ENCODE measurements at places on chromosomes 7 and 10.
A peak's percentile ranks its signal among the peaks of the same experiment; 100 is the strongest.

- DNase-seq, result no peak
Measured at GRCh38 chr7:25622695-25623094, 394.4 kb upstream of the NPVF start.

GRCh38 chr7:18455606-18456005, 39.9 kb upstream of the HDAC9 start:
- DNase-seq, result no peak

GRCh38 chr7:101465131-101465530, 102.5 kb downstream of the COL26A1 start:
- no peak for DNase-seq

DNA sequence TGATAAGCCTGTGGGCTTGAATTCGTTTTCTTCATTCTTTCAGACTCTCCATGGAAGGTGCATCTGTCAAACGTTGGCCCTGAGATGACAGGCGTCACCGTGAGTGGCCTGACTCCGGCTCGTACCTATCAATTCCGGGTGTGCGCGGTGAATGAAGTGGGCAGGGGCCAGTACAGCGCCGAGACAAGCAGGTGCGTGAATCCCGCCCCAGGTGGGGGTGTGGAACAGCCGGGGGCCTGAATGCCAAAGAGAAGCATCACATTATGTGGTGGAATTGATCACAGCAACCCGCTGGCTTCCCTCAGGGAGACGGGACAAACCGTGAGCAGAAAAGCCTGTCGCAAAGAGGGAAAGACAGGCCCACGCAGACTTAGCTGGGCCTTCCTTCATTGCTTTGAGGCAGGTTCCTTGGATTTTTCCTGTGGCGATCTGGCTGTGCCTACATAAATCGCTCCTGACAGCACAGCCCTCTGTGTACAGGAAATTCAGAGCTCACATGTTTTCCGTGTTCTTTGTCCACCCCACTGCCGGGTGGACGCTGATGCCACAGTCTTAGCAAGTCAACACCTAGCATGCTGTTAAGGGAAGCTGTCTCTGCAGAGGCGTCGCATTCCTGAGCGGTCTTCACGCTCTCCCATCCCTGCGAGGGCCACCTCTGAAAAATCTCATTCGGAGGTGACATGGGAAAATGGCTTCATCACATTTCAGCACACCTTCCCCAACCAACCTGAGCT, 671.0 kb upstream of the FOXK1 start:
- DNase-seq, result no peak

DNA sequence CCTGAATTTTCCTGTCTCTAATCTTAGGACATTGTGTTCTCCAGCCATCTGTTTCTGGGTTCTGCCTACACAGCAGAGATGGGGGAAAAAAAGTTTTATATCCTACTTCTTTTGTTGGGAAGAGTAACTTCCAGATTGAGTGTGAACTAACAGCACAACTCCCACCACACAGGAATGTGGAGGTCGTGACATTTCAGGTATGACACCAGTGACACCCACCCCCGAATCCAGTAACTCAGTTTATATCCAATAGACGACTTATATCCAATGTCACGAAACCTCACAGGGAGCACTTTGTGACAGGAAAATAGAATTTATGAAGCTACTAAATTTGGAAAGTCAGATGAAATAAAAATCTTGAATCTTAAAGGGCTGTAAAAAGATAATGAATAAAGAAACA, 211.9 kb upstream of the GRM3 start:
- DNase-seq, result no peak

- no peak for DNase-seq
Measured at GRCh38 chr10:52597189-52597863, 175.3 kb downstream of the MBL2 start.

- no peak for DNase-seq
Measured at GRCh38 chr10:97949462-97949861, 81.0 kb downstream of the CRTAC1 start.

DNA sequence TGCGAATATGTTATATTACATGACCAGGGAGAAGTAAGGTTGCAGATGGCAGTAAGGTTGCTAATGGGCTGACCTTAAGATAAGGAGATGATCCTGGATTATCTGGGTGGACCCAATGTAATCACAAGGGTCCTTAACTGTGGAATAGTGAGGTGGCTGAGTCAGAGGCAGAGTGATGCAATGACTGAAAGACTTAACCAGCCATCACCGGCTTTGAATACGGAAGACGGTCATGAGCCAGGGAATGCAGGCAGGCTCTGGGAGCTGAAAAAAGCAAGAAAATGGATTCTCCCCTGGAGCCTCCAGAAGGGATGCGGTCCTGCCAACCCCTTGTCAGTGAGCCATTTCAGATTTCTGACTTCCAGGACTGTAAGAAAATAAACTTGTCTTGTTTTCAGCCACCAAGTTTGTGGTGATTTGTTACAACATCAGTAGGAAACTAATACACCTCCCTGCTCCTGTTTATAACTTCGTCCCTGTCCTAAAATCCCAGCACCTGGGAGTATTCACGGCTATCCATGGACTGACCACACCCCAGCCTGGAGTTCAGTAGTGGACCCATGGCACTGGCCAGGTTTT, 4.6 kb upstream of the C10orf95 start:
- DNase-seq, result peak; percentile 57

DNA sequence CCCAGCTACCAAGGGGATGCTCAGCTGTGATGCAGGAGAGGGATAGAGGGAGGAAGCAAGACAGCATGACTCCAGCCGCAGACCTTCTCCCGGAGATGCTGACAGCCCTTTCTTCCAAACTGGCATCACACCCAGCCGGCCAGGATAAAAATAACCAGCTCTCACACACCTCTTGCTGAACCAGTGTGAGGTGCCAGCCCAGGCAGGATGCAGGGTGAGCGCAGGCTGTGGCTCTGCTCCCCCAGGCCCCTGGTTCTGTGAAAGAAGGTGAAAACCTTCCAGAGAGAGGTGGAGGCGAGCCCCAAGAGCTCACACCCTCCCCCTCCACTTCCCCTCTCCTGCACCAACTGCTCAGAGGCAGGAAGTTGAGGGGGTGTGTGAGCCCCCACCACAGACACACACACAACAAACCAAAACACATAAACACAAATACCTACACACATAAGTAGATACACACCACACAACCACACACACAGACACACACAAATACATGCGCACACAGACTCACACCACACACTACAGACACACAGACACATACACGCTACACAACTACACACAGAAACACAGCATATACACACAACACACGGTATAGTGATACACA, 4.0 kb downstream of the GPR15LG start:
- DNase-seq, result peak; percentile 52

DNA sequence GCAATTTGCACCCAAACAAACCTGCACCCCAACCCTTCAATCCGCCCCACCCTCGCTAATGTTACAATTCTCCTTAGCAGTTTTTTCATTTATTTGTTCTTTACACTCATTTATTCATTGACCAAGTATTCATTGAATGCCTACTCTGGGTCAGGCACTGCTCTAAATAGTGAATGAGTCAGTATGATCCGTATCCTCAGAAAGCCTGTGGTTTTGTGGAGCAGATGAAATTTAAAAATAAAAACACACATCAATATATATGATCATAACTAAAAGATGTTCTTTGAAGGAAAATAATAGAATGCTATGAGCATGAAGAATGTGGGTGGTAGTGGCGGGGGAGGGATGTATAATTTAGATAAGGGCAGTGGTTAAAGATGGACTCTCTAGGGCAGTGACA, 13.3 kb downstream of the IFIT5 start:
- no peak for DNase-seq

- DNase-seq, result no peak
Measured at GRCh38 chr7:28755255-28755654, 202.9 kb downstream of the TRIL start.

DNA sequence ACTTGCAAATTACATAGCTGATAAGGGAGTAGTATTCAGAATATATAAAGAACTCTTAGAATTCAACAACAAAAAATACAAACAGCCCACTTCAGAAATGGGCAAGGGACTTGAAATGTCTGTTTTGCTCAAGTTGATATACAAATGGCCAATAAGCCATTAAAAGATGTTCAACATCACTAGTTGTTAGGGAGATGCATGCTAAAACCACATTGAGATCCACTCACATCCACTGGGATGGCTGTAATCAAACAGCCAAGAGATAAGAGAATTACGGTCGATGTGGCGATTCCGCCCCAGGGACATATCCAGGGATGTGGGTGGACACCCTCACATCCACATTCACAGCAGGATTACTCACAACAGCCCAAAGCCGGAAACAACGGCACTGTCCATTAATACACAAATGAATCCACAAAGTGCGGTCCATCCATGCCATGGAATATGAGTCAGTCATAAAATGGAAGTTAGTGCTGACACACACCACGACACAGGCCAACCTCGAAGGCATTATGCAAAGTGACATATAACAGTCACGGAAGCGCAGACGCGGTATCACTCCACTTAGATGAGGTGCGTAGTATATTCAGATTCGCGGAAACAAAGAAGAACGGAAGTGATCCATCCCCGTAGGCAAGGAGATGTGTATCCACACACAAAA, 227.8 kb downstream of the DNAJB6 start:
- peak; percentile 70 for DNase-seq

DNA sequence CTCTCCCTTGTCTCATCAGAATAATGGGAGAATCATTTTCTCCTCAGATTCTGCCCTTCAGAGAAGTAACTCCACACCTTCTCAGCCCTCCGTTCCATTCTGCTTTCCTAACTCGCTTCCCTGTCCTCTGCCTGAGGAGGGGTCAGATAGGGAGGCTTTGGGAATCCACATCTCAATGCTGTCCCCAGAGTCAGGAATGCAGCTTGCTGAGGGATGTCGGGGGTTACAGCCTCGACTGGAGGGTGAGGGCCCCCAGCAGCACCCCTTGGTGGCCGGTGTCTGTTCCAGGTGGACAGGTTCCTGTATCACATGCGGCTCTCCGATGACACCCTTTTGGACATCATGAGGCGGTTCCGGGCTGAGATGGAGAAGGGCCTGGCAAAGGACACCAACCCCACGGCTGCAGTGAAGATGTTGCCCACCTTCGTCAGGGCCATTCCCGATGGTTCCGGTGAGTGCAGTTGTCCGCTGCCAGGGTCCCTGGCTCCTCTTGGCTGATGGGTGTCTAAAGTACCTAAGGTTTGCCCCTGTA, 6.9 kb downstream of the HKDC1 start:
- no peak for DNase-seq

DNA sequence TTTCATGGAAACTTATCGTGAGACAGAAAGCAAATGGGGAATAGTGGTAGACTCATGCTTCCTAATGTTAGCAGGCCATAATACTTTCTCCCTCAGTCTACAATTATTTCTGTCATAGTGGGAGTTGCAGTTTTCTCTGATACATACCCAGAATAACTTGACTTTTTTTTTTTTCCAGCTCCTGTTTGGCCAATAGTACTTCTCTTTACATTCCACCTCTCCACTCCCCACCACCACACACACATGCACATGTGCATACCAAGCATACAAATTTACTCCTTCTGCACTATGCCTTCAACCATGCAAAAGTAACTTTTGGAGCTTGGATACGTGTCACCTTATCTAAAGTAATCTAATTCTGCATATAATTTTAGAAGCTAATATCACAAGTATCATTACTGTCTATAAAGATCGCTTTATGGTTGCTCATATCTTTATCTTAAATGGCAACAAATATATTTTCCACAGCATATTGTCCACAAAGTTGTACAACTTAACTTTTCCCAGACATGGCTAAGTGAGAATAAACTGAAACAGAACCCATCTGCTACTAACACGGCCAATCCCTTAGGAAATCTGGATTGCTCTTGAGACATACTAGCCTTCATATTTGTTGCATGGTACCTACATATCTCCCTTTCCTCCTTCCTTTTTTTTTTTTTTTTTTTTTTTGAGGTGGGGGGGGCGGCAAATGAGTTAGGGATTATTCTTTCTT, 49.0 kb downstream of the TES start:
- DNase-seq, result no peak

Data from NB4 (cell line).